BE2C (cell line): ENCODE measurements at places on chromosomes 11 and 22.

DNA sequence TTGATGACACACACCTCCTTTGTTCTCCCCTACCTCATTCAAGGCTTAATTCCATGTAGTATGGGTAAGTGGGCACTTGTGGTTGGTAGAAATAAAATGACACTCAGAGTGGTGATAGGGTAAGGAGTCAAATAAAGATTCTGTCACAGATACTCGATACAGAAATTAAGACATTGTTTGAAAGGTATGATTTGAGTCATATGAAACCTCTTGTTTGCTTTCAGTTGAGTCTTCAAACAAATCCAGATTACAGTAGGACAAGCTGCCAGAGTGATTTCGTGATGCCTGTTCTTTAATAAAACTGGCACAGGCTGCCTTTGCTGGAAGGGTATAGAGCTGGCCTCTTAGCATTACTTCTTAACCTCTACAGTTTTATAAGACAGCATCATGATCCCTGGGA, 182.4 kb downstream of the SPON1 start:
- no peak for DNase-seq

DNA sequence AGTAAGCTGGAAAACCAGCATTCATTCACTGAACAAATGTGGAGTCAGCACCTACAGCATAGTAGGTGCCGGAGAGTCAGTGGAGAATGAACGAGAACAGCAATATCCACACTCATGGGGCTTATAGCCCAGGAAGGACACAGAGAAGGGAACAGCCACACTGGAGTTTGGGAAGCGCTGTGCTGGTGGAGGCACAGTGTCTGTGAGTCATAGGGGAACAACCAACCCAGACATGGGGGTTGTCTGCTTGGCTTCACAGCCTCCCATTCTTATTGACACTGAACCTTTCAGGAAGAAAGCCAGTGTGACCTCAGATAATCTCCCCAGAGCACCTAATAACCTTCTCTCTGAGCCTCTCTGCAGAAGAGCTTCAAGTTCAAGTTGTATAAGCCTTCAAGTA, 56.6 kb upstream of the UBASH3B start:
- DNase-seq, result no peak

DNA sequence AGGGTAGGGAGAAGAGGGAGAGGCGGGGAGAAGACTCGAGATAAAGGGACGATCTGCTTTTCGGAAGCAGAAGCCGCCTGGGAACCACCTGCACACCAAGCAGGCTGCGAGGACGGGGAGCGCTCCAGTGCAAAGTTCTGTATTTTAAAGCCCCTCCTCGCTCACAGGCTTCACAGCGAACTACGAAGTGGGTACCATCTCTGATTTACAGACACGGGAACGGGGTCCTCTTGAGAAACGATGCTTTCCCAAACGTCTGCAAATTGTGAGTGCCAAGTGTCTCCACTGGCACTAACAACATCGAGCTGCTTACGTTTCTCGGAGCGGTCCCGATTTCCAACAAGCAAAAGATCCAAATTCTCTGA, 700 bp upstream of the STX3 start:
- DNase-seq, result no peak

DNA sequence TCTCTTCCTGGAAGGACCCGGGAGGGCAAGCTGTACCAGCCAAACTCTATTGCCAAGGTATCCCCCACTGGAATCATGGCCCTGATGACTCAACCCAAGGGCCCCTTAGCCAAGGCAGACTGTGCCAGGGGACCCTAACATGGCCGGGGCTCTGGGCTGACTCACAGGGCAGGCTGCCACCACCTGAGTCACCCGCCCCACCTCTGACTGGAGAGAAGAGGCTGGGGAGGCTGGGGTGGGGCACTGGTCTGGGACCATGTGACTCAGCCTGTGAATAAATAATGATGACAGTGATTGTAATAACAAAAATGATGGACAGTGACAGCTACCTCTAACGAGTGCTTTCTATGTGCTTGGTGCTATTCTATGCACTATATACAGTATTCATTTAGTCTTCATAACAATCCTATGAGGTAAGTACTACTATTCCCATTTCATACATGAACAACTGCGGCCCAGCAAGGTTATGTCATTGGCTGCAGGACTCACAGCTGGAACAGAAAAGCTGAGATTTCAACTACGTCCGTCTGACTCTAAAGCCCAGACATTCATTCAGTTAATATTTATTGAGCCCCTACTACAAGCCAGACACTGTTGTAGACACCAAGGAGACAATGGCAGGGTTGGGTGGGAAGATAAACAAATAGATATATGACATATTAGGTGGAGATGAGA, 84.2 kb downstream of the FBXO7 start:
- no peak for DNase-seq

GRCh38 chr11:112219476-112220232, 6.6 kb upstream of the PTS start:
- DNase-seq, result peak; percentile 39

GRCh38 chr22:23218053-23218866, 38.0 kb downstream of the BCR start:
- no peak for DNase-seq

GRCh38 chr11:91922846-91923245, 301.8 kb upstream of the FAT3 start:
- DNase-seq, result peak; percentile 29

GRCh38 chr11:117710211-117710610, 86.8 kb downstream of the DSCAML1 start:
- no peak for DNase-seq

DNA sequence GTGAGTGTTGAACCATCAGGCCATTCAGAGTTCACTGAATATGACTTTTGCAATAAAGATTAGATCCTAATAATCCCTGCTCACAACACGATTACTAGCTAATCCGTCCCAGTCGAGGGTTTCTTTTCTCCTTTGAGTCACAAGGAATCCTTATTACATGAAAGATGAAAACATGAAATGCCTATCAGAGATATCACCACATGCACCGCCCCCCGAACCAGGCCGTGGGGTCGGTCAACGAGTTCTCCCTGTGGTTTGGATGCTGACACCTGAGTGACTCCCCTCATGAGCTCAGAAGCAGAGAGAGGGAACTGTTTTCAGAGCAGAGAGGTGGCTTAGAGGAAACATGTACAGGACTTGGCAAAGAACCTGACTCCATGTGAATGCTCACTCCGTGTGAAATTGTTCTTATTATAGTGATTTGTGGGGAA, 263.3 kb downstream of the ETS1 start:
- DNase-seq, result no peak

DNA sequence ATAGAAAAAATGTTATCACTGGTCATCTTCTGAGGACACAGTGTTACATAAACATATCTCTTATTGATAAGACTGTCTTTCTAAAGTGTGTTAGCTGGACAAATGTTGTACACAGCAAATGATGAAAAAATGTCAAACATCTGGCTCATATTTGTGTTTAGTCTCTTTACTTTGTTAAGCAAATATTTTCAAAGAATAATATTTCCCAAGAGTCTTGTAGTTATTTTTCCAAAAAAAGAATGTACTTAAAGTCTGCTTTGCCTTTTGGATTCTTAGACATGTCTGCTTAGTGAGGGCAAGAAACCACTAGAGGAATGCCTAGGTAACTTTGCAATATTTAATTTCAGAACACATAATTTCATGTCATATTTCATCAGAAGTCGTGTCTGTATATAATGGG, 23.9 kb upstream of the CCDC179 start:
- DNase-seq, result no peak

GRCh38 chr11:123033895-123034294, 28.0 kb downstream of the HSPA8 start:
- no peak for DNase-seq

DNA sequence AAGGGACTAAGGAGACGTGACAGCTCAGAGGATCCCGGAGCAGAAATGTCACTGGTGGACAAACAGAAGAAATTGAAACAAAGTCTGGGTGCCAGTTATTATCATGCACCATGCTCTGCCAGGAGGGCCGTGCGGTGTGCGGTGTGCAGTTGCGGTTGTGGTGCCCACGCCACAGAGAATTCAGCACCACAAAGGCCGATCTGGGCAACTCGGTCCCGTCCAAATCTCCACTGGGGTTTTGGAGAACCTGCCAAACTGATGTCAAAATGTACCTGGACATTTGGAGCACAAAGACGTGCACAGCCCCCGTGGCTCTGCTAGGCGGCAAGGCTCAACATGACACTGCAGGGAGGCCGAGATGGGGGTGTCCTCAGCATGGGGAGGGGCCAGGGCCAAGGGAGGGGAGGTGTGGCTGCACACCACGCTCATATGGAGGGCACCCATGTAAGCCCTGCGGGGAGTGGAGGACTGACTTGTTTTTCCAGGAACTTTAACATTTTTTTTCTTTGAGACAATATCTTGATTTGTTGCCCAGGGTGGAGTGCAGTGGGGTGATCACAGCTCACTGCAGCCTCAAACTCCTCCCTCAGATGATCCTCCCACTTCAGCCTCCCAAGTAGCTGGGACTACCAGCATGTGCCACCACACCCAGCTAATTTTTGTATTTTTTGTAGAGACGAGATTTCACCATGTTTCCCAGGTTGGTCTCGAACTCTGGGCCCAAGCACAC, 39.4 kb downstream of the GNB1L start:
- DNase-seq, result no peak

- DNase-seq, result no peak
These were observed 26.2 kb downstream of the TMEM135 start for GRCh38 chr11:87063982-87064381.

DNA sequence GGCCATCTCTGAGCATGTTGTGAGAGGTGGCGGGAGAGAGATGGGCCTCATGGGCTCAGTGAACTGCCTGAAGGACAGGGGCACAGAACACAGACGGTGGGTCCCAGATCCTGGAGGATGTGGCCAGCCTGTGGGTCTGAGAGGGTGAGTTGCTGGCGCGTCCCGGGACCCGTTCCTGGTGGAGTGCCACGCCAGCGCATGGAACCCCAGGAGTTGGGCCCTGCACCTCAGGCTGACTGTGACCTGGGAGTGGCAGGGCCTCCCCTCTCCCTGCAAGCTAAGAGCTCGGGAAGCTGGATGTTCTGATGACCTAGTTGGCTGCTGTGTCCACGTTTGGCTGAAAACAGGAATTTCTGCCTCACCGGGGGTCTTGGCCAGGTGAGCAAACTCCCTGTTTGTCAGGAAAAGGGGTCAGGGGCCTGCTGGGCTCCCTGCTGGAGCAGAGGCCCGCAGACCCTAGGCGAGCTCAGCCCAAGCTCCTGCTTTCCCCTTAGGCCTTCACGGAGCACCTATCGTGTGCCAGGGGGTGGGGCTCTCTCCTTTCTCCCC, 15.0 kb downstream of the LRRC32 start:
- DNase-seq, result no peak

- peak; percentile 70 for DNase-seq
These were observed 673 bp downstream of the CDON start for GRCh38 chr11:126061707-126062678.

DNA sequence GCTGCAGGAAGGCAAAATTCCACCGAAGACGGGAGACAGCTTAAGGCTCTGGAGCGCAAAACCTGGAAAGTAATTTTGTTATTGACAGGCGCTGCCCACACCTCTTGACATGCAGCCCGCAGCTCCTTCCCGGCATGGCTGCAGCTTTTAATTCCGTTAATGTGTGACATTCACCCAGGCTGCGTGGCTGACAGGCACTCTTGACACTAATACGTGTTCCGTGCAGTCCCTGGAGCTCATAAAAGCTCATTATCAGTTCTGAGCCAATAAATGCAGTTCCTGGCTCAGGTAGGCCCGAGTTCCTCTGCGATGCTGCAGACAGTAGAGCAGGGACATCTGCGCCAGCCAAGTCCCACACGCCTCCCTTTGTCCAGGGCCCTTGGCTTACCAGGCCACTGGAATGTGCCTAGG, 34.8 kb downstream of the TSPAN18 start:
- no peak for DNase-seq

DNA sequence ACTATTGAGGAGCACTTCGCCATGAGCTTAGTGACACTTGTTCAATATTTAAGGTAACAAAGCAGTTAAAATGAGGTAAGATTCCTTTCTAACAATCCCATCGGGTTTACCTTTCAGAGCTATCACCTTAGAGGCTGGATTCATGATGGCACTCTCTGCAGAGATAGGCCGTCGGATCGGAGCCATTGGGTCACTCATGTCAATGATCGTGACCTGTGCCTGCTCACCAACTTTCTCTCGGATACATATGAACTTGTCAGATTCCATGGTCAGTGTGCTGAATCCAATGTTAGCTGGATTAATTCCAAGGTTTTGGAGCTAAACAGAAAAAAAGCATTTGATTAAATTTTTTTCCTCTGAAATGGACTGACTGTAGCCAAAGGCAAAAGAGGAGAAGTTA, 16.0 kb downstream of the CLTCL1 start:
- DNase-seq, result no peak
